Spleen (tissue), 13 donors: ENCODE measurements at places on chromosomes 4 and X. TPM values are rescaled to one million over a fixed set of nuclear protein-coding genes. Genes with fewer than 3 reads are reported as not detected.

GRCh38 chrX:84441143-84441542, 61.1 kb downstream of the HDX start:
- DNase-seq: no peak

DNA sequence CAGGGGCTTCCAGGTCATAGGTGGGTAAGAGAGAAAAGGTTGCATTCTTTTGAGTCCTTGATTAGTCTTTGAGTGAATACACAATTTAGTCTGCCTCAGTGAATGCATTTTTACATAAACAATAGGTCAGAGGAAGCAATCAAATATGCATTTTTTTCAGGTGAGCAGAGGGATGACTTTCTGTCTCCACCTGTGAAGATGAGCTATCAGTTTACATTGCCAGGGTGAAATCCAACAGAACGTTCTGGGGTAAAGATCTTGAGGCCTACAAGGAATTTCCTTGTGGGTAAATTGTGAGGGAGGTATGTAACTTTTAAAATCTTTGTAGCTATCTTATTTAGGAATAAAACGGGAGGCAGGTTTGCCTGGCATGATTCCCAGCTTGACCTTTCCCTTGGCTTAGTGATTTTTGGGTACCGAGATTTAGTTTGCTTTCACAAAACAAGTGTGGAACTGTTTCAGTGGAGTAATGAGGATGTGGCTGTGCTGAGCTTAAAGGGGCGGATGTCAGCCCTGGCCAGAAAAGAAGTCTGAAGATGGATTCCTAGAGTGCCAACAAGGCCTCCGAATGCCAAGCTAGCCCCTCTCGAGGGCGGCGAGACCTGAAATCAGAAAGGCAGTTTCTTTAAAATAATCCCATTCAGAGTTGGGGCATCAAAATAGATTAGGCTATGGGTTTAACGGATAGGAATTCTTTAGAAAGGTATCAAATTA, 29.5 kb downstream of the TMEM131L start:
- no peak for DNase-seq

- no peak for DNase-seq
Measured at GRCh38 chr4:124993838-124994237, 281.3 kb upstream of the ANKRD50 start.

DNA sequence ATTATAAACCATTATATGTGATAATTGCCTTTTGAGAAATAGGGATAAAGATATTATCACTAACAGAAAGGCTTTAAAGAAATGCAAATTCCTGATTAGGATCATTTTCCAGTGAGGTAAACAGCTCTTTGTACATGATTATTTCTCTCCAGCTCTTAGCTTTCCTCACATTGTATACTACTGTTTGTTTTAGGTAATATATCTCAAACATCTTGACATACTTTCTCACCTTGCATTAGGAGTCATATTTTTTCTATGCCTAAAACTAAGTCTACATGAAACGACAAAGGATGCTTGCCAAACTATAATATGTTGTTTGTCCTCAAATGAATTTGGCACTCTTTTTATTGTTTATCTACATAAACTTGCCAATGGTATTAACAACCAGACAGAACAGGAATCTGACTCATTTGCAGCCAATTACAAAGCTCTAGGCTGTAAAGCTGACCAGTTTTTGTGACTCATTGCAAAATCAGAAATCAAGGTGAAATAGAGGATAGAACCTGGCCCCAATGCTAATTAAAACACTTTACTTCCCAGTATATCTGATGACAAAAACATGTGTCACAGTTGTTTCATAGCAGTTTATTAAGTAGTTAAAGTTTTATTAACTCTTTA, 107.0 kb downstream of the IQCM start:
- DNase-seq: no peak

Gene AMER1
- total RNA-seq: 4.4 TPM

DNA sequence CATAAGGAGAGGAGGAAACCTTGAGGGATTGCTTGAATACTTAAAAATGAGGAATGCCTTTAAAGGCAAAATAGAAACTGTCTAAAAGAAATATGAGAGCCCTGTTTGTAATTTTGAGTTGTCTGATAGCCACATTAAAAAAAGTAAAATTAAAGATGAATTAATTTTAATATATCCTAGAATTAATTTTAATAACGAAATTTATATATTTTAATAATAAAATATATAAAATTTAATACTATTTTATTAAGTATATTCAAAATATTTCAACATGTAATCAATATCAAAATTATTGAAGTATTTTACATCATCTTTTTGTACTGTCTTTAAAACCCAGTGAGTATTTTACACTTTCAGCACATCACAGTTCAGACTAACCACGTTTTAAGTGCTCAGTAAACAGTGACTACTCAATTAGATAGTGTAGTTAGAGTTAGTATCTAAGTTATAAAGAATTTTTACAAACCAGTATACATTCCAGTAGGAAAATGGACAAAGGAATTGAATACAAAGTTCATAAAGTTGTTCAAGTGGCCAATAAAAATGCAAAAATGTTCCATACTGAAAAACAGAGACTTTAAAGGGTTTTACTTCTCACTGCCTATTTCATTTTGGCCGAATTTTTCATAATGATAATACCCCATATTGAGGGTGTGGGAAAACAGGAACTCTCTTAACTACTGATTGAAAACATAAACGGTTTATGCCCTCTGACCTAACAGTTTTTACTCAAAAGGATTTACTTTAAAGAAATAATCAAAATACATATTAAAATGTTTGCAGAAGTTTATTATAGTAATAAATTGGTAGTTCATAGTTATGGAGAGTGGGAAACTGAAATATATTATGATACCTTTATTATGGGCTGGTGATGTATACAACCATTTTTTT, 2.9 kb downstream of the SLC30A9 start:
- no peak for DNase-seq

GRCh38 chrX:150587585-150588503, 19.4 kb downstream of the MTM1 start:
- DNase-seq: no peak

DNA sequence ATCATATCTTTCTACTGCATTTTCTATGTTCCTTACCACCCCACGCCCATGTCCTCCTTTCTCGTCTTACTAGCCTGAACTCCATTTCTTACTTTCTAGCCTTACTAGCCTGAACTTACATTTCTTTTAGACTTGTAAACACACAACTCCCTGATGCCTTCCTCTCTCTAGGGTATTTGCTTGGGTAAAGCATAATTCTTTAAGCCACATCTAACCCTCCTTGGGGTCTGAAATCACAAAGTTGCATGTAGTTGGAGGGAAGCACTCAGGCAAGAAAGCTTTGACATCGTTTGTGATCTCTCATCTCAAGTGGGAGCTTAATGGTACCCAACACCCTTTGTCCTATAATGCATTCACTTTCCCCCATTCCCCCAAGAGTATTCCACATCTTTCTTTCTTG, 124.4 kb downstream of the SPOCK3 start:
- no peak for DNase-seq

Gene EMCN
- total RNA-seq: 3.8 TPM

- DNase-seq: no peak
Measured at GRCh38 chr4:173821876-173822275, 291.8 kb upstream of the HAND2 start.

- DNase-seq: no peak
Measured at GRCh38 chr4:159280442-159281172, 177.7 kb downstream of the RAPGEF2 start.

Gene FAM184B
- total RNA-seq: not detected

DNA sequence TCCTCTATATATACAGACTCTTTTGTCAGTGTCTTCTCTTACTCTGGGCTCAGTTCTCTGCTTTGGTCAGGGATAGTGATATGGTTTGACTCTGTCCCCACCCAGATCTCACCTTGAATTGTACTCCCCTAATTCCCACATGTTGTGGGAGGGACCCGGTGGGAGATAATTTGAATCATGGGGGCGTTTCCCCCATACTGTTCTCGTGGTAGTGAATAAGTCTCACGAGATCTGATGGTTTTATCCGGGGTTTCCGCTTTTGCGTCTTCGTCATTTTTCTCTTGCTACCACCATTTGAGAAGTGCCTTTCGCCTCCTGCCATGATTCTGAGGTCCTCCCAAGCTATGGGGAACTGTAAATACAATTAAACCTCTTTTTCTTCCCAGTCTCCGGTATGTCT, 144.4 kb downstream of the GLUD2 start:
- DNase-seq: no peak

Gene PPARGC1A
- total RNA-seq: 2.7 TPM

DNA sequence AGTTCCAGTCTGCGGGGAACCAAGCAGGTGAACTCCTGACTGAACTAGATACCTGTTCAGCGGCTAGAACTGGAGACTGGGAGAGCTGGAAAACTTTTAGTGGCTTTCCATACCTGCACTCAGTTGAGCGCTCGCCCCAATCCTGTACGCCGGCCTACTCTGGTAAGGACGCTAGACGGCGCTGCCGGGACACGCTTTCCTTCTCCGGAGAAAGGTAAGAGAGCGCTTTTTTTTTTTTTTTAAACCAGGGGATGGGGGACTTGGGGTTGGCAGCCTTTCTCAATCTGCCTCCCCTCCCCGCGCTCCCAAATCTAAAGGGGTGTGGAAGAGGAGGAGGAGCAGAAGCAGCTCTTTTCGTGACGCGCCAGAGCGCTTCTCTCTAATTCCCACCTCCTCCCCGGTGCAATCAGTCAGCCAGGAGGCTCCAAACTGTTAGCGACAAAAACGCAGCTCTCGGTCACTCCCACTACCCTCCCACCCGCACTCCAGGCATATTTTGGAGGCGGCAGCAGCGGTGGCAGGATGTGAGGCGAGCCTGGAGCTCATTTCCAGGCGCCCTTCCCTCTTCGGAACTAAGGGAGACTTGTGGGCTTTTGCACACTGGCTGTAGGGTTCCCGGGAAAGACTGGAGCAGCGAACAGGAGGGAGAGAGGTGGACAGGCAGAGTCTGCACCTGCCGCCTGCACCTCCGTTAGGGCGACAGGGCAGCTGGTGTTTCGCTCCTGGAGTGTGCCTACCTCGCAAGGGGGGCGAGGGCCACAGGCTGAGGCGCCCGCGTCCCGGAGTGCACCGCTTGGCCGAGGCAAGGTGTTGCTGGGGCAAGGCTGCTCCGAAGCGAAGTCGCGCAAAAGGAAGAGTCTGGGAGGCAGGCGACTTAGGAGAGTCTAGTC, at the start of gene IL1RAPL2:
Gene IL1RAPL2, plus strand, starts transcription at position 409 of the 890 bp plus-strand sequence.
- DNase-seq: no peak
